ENCODE measurements at places on chromosomes 3 and 15.
A peak's percentile ranks its signal among the peaks of the same experiment; 100 is the strongest.

GRCh38 chr3:107880702-107881101 lies 210.1 kb downstream of the CD47 start:
- no peak for DNase-seq

DNA sequence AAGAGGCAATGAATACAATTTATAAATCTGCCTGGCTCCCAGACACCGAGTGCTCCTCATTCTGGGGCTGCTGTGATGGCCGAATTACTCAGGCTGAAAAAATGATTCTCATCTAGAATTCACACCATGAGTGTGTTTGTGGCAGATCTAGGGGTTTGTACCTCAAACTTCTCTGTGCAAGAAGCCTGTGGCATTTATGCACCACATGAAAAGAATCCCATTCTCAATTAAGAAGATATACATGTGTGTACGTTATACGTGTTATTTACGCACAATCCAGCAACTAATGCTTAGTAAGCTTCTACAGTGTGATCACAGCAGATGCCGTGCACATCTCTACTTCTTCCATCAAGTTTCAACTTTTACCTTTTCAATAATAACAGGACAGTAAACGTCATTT lies 476.8 kb downstream of the SHQ1 start:
- DNase-seq = no peak

GRCh38 chr3:115784739-115785536 lies 161.6 kb downstream of the GAP43 start:
- DNase-seq = no peak

DNA sequence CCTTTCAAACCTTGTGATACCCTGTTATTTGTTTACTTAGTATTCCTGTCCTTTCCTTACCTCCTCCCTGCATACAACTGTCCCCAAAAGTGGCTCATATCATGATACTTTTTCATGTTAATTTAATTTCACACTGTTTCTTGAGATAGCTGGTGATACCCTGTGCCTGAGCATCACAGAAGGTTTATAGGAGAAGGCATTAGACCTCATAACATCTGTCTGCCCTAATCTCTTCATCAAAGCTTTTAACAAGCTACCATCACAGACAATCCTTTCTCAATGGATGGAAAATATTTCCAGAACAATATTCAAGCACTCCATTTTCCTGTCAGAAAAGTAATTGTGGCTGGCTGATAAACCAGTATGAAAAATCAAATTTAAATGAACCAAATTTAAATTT lies 81.6 kb downstream of the SSR3 start:
- no peak for DNase-seq

- no peak for DNase-seq
Observed at GRCh38 chr15:95401587-95401986, 928.9 kb upstream of the NR2F2 start.

GRCh38 chr3:196697270-196697669 lies 14.8 kb downstream of the CEP19 start:
- DNase-seq = no peak

DNA sequence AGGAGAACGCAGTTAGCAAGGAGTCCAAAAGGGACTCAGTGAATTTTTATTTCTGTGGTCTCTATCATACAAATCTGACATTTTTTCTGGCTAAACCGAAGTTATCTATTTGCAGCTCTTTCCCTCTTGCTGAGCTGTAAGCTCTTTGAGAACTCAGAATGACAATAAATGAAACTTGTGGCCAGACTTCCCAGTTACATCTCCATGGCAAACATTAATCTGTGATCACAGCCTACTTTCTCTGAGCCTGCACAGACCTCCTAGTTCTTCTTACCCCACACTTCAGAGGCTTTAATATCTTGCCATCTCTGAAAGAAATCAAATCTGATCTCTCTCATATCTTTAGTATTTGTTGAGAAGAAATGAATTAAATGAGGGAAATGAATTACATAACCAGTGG lies 58.0 kb downstream of the PLD1 start:
- no peak for DNase-seq

DNA sequence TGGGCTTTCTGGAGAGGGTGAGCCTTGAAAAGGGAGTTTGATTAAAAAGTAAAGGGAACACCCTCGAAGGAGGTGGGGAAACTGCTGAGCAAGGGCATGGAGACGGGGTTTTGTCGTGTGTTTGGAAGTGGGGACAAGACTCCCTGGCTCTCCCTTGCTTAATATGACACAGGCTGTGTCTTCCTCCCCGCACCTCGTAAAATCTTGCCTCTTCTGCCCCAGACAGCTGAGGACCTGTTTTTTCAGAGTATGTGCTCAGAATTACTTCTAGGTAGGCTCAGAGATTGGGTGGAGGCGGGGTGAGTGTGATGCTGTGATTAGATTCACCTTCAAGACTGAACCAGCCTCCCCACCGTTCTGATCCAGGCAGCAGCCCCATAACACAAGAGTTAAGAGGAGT lies 244.4 kb upstream of the TLE3 start:
- no peak for DNase-seq

- DNase-seq = no peak
Observed at GRCh38 chr15:44769521-44769920, 33.2 kb downstream of the TRIM69 start.

GRCh38 chr3:192892981-192893700 lies 24.5 kb downstream of the MB21D2 start:
- peak; percentile 23 for DNase-seq

- DNase-seq = peak; percentile 42
Observed at GRCh38 chr3:185308126-185308754, 54.4 kb upstream of the EHHADH start.

GRCh38 chr3:32780735-32781210 lies 37.0 kb upstream of the TRIM71 start:
- DNase-seq = peak; percentile 73
